ENCODE measurements at places on chromosomes 7 and 10.
A peak's percentile ranks its signal among the peaks of the same experiment; 100 is the strongest.

DNA sequence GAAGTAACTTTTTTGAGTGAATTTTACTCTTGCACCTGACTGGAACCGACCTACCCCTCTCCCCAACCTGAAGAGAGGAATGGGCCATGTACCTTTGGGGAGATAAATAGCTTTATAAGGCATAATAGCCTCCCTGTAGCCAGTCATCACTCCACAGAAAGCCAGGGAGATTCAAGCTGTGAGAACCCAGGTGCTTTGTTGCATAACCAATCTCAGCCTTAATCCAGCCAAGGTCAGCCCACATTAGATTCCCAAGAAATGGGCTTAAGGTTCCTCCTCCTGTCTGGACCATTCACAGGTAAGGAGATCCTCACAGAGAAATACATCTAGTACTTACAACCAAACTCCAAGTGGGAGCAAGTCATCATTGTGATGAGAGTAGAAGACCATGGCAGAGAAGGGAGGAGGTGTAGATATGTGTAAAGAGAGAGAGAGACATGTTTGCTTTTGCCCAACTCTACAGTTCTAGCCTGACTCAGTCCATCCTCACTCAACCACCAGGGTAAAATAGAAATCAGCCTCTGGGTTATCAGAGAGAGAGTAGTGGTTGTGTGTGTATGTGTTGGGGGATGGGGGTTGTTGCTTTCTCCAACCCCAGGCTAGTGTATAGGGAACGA, 23.6 kb downstream of the SKIDA1 start:
- DNase-seq: no peak

DNA sequence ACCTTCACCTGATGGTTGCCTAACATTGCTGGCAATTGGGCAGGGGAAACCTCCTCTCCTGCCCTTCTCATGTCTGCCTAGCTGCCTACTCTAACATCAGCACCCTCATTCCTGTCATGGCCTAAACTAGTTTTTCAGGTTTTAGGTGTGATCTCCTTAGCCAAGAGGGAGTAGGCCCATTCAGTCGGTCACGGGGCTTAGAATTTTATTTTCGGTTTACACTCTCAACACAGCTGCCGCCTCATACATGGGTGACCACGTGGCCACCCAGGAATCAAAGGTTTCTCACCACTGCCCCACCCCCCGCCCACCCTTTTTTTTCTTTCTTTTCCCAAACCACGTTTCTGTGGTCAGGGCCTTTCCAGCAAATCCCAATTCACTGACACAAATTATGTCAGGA, 97.2 kb downstream of the RALA start:
- DNase-seq: no peak

GRCh38 chr7:134919240-134919641, 67.1 kb upstream of the AGBL3 start:
- no peak for DNase-seq

- no peak for DNase-seq
Measured at GRCh38 chr10:15856328-15857015, 3.8 kb downstream of the MINDY3 start.

- no peak for DNase-seq
Measured at GRCh38 chr7:29199776-29200175, 5.2 kb downstream of the CHN2 start.

DNA sequence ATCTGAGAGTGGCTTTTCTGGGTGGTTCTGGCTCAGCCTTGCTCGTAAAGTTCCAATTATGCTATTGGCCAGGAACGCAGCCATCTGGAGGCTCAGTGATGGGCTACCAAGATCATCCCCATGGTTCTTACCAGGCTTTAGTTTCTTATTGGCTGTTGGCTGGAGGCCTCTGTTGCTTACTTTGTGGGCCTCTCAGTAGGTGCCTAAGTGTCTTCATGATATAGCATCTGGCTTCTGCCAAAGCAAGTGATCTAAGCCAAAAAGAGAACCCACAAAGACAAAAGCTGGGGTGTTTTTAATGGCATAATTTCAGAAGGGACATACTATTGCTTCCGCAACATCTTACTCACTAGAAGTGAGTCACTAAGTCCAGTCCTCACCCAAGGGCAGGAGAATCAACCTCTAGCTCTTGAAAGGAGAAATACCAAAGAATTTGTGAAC, 132.0 kb upstream of the MDFIC start:
- no peak for DNase-seq

DNA sequence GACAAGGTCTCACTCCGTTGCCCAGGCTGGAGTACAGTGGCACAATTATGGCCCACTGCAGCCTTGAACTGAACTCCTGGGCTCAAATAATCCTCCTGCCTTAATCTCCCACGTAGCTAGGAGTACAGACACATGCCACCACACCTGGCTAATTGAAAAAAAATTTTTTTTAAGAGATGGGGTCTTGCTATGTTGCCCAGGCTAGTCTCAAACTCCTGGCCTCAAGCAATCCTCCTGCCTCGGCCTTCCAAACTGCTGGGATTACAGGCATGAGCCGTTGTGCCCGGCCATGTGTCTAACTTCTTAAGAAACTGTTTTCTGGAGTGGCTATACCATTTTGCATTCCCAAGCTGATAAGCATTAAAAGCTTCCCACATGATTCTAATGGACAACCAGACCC, 9.5 kb upstream of the EFCAB10 start:
- DNase-seq: no peak

DNA sequence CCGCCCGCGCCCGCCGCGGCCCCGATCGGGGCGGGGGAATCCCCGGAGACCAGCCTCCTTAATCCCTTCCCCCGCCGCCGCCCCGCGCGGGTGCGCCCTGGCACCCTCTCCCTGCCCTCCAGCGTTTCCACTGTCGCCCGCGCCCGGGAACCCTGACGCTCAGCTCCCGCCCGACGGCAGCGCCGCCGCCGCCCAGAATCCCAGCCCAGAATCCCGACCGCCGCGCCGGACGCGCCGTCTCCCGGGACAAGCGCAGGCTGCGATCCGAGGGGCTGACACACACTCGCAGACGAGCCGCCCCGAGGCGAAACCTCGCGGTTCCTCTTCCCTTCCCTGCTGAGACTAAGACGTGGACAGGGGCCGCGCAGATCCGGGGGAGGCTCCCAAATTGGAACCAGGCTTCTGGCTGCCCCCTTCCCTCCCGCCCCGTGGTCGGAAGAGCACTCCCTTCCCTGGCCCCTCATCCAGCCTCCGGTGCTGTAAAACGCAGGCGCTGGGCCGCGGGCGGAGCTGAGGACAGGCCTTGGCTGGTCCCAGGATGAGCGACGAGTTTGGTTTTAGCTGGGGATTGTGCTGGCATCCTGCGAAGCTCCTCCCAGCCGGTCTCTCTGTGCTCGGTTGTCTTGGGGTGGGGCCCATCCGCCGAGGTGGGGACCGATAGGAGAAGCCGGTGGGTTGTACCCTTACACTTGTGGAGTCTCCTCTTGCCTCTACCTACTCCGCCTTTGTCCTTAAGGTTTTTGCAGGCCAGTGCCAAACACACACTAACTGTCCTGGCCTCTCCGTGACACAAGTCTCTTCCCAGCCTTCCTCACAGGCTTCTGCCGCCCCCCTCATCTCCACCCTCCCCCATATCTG, 1.1 kb downstream of the MARVELD1 start:
- DNase-seq: peak; percentile 69

DNA sequence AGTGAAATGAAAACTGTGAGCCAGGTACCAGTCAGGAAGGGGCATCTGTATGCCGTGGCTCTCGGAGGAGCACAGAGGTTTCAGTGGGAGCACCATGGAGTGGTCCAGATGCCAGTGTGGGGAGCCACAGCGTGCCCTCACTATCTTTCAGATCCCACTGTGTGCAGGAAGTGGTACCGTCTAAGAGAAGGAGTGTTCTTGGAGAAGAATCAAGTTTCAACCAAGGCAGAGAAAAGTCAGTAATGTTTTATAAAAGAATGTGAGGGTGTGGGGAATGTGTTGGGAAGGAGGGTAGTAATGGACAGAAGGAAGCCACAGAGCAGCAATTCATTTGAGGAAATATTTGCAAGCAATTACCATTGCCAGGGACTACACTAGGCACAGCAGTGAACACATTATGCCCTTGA, 35.6 kb downstream of the PRKAR2B start:
- no peak for DNase-seq

- DNase-seq: no peak
Measured at GRCh38 chr7:125654076-125654475, 724.5 kb upstream of the POT1 start.

All from GM20000 (cell line).